Stimulated activated CD4-positive, alpha-beta T cell treated with anti-CD3 and anti-CD28 coated beads, Interleukin-4, amount 100 ng/mL, for 48 hours (primary cell): ENCODE measurements at places on chromosomes 11 and 22.

GRCh38 chr11:17156283-17156682, 51.5 kb downstream of the PIK3C2A start:
- no peak for DNase-seq

GRCh38 chr22:45263463-45264269, 21.1 kb upstream of the UPK3A start:
- DNase-seq: no peak

DNA sequence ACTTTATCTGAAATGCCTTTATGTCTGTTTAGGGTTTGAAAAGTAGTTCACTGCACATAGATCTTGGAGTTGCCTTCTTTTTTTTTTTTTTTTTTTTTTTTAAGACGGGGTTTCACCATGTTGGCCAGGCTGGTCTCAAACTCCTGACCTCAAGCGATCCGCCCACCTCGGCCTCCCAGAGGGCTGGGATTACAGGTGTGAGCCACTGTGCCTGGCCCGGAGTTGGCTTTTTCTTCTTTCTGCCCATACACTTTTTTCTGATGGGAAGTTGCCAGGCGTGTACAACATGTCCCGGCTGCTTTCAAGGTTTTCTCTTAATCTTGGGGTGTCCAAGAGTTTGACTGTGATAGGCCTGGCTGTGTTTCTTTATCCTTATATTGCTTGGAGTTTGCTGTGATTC, 12.9 kb upstream of the GNB1L start:
- no peak for DNase-seq

- no peak for DNase-seq
Observed at GRCh38 chr11:6841694-6842093, 3.8 kb upstream of the OR10A5 start.

- no peak for DNase-seq
Observed at GRCh38 chr11:66226101-66226500, 42.3 kb upstream of the RAB1B start.

DNA sequence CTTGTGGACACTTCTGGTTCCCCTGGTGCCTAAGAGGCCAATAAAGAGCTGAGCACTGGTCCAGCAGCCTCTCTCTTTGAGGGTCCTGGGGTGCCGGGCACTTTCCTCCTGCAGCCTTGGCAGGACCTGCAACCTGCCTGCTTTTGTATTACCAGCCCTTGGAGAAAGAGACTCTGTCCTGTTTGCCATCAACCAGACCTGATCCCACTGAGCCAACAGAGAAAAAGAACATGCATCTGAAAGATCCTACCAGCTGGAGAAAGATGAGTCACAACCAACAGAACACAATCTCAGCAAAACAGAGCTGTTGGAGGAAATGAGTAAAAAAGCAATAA, 321.0 kb downstream of the DDX10 start:
- no peak for DNase-seq

GRCh38 chr11:39968071-39968470, 1491.4 kb downstream of the LRRC4C start:
- DNase-seq: no peak

DNA sequence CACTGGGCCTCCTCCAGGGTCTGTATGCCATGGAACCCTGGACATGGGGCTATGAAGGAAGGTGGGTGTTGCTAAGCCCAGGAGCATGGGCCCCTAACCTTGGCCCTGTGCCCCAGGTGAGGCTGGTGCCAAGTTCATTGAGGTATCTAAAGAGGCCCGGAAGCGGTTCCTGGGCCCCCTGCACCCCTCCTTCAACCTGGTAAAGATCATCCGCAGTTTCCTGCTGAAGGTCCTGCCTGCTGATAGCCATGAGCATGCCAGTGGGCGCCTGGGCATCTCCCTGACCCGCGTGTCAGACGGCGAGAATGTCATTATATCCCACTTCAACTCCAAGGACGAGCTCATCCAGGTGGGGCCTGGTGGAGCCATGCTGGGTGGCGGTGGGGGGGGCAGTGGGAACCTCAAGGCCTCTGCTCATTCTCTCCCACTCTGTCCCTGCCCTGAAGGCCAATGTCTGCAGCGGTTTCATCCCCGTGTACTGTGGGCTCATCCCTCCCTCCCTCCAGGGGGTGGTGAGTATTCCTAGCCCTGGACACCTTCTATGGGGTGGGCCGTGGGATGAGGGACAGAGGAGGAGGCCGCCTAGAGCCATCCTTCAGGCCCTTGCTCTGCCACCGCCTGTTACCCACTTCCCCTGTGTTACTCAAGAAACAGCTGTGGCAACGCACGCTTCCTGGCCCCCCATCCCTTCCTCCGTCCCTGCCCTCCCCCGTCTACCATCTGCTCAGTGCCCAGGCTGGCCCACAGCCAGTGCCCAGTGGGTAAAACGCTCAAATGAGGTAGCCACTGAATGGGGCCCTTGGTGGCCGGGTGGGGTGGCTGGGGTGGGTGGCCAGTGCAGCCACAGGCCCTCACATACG, 3.0 kb downstream of the PNPLA2 start:
- DNase-seq: no peak
